ENCODE measurements at places on chromosomes 7 and 10. TPM values are rescaled to one million over a fixed set of nuclear protein-coding genes. Genes with fewer than 3 reads are reported as not detected.
A peak's percentile ranks its signal among the peaks of the same experiment; 100 is the strongest.

The NUTM2A gene
- 0.89 TPM for total RNA-seq

The NUPR2 gene
- not detected for total RNA-seq

The TRPV6 gene
- 0.40 TPM for total RNA-seq

The FAM25C gene
- total RNA-seq, result not detected

The ZNF786 gene
- total RNA-seq, result 7.7 TPM

The LRRC4 gene
- total RNA-seq, result 14.7 TPM

The PRPS1L1 gene
- total RNA-seq, result not detected

The CPA5 gene
- not detected for total RNA-seq

The CRYGN gene
- 3.9 TPM for total RNA-seq

The HTR5A gene
- not detected for total RNA-seq

DNA sequence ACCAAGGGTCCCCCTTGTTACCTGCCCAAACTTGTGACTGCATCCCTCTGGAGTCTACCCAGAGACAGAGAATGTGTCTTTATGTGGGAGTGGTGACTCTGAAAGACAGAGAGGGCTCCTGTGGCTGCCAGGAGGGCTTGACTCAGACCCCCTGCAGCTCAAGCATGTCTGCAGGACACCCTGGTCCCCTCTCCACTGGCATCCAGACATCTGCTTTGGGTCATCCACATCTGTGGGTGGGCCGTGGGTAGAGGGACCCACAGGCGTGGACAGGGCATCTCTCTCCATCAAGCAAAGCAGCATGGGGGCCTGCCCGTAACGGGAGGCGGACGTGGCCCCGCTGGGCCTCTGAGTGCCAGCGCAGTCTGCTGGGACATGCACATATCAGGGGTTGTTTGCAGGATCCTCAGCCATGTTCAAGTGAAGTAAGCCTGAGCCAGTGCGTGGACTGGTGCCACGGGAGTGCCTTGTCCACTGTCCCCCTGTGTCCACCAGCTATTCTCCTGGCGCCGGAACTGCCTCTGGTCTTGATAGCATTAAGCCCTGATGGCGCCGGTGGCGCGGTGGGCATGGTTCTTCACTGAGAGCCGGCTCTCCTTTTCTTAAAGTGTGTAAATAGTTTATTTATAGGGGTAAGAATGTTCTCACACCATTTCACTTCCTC lies 19.4 kb upstream of the SH2D4B start:
- DNase-seq, result peak; percentile 38

- DNase-seq, result no peak
These were observed 90.3 kb upstream of the ZNF438 start for GRCh38 chr10:31121757-31122577.

GRCh38 chr10:31280972-31281371 lies 38.0 kb upstream of the ZEB1 start:
- no peak for DNase-seq

- DNase-seq, result no peak
These were observed 3.6 kb upstream of the GPNMB start for GRCh38 chr7:23242935-23243334.

DNA sequence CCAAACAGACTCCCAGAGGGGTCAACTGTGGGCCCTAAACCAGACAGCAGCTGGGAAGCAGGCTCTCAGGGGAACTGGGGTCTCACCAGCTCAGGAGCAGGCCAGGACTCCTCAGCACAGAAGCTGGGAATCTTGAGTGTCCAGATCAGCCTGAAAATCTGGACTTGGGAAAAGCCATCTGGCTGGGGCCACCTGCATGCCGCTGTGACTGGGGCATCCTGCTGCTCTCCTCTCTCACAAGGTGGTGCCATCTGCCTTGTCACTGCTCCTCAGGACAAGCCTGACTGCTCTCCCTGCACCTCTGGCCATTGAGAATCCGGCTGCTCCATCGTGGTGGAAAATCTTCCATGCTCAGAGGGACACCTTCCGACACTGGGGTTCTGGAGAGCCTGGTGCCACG lies 141.4 kb downstream of the PLPP4 start:
- DNase-seq, result no peak

- DNase-seq, result no peak
These were observed 172.0 kb downstream of the FANK1 start for GRCh38 chr10:126068322-126068721.

DNA sequence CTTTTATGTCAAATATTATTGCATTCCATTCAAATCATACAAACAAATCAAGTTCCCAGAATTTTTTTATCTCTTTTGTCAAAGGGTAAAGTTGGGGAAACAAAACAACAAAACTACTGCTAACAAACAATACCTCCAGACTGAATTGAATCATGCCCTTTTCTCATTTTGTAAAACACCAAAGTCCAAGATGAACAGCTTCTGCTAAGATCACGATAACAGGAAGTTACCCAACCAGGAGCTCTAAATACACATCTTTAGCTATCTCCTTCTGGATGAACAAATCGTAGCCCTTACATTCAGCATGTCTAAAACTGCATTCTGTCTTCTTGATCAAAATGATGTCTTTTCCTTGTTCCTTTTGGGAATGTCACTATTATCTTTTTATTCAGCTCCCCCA lies 97.4 kb downstream of the CTTNBP2 start:
- DNase-seq, result no peak

DNA sequence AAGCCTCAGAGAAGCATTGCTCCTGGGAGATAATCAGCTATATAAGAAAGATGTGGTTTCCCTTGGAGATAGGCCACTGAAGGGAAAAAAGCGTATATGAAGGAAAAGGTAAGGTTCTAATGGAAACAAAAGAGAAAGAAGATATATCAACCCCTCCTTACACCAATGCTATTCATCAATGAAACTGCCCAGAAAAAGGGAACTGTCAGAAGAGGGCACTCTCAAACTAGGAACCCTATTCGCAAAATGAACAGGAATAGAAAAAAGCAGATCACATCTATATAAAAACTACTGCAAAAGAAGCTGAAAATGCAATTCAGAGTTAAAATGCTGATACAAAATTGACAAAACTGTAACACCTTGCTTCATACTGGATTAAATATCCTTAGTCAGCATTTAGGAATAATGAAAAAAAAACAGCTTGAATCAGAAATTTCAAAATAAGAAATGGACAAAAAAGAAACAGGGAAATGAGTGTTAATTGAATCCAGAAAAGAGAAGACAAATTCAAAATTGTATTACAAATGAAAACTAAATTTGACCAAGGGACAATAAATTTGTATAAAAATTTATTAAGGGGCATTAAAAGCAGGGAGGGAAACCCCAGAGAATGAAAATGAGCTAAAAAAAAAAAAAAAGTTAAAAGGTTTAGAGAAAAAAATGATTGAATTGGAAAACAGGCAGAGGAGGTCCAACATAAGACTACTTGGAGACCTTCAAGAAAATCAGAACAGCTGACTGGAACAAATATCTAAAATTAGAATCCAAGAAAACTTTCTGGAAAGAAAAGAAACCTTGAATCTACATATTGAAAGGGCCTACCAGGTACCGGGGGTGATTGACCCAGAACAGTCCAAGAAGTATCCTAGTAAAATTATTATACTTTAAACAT lies 17.9 kb downstream of the NHLRC2 start:
- no peak for DNase-seq

DNA sequence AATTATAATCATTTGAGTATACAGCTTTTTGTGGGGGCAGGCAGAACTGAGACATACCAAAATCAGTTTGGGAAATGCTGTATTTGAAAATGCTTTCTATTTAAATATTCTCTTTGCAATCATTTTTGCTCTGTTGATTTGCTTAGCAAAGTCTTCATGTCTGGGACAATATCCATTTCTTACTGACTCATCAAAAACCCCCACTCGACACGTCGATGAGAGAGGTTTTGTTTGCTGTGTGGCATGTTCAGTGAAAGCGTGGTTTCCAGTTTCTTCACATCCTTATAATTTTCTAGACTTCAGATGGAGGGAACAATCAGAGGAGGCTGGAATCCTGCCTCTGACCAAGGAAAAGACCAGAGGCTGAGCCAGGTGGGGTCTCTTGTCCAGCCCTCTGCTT lies 28.9 kb downstream of the HTRA1 start:
- DNase-seq, result no peak

- DNase-seq, result no peak
These were observed 90.7 kb downstream of the TFPI2 start for GRCh38 chr7:93799750-93800357.

DNA sequence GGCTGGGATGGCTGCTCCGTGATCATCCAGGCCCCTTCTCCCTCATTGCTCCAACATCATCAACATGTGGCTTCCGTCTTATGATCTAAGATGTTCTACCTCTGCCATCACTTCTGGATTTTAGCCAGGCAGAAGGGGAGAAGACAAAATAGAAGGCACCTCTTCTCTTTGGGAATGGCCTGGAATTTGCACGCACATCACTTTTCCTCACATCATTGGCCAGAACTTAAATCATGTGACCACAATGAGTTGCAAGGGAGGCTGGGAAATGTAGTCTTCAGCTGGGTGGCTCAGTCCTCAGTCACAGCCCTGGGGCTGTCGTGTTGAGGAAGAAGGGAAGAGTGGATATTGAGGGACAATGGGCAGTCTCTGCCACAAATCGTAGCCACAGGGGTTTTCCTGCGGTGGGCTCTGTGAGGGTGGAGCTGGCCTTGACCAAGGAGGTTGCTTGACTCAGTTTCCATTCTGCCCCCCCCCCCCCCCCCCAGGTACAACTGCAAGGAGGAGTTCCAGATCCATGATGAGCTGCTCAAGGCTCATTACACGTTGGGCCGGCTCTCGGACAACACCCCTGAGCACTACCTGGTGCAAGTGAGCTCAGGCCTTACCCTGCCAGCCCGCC lies 50.3 kb downstream of the PALD1 start:
- no peak for DNase-seq

- no peak for DNase-seq
These were observed 186.1 kb downstream of the SRPK2 start for GRCh38 chr7:105202616-105203015.

- no peak for DNase-seq
These were observed 129.2 kb downstream of the APBB1IP start for GRCh38 chr10:26567351-26567721.

GRCh38 chr7:155574556-155575290 lies 28.4 kb upstream of the CNPY1 start:
- DNase-seq, result no peak

- DNase-seq, result no peak
These were observed 342.7 kb downstream of the LRMDA start for GRCh38 chr10:75773813-75774782.

DNA sequence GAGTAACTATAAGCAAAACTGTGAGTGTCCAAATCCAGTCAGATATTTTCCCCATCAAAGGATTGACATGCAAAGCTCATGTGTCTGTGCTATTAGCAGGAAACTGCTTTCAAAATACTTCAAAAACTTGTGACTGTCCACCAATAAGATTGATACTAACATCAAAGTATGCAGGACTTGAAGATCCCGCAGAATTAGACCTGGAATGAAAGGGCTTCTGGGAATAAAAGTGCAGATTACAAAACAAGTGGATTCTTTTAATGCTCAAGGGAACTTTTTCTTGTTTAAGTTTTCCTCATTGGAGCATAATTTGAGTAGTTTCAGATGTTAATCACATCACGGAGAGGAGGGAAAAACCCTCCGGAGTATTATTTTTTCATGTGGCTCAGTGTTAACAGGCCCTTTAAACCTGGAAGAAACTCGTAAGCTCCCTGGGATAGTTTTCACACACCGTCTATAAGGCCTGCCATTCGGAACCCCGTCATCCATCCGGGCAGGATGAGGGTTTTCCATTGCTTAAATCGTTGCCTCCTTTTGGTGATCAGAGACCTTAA lies 33.9 kb upstream of the MKX start:
- no peak for DNase-seq

DNA sequence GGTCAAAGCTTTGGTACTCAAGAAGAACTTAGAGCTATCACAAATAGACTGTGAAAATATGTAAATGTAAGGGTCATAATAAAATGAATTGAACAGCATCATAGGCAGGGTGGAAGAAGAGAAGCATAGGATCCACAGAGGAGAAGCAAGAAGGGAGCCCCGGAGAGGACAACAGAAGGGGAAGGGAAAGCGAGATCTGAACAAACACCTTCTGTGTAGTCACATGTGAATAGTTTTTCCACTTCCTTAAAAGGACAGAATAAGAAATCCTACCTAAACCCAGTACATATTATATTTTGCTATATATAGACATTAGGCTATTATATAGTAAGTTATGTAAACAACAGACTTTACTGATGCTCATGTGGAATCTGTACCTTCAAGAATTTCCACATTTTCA lies 160.2 kb downstream of the DKK1 start:
- no peak for DNase-seq

GRCh38 chr7:66377045-66377444 lies 171.9 kb downstream of the TPST1 start:
- no peak for DNase-seq

DNA sequence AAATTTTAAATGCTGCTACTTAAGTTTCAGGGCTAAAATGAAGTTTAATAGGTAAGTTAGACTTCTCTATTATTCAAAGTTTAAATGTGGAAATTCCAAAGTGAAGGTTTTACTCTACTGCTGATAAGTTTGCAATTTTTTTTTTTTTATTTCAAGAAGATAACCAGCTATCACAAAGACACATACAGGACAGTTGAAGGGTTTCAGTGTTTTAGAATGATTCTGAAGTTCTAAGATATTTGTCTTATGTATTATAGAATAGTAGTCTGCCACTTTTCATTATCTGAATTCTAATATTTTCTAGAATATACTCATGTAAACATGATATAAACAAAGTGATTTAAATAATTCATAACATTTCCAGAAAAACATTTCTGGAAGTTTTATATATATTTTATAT lies 7.0 kb upstream of the CD36 start:
- no peak for DNase-seq

GRCh38 chr10:28130267-28130666 lies 131.4 kb upstream of the ODAD2 start:
- no peak for DNase-seq

All from sciatic nerve (tissue), 2 donors.